Ureter (tissue), 1 donor: ENCODE measurements at places on chromosomes 11 and 22.

DNA sequence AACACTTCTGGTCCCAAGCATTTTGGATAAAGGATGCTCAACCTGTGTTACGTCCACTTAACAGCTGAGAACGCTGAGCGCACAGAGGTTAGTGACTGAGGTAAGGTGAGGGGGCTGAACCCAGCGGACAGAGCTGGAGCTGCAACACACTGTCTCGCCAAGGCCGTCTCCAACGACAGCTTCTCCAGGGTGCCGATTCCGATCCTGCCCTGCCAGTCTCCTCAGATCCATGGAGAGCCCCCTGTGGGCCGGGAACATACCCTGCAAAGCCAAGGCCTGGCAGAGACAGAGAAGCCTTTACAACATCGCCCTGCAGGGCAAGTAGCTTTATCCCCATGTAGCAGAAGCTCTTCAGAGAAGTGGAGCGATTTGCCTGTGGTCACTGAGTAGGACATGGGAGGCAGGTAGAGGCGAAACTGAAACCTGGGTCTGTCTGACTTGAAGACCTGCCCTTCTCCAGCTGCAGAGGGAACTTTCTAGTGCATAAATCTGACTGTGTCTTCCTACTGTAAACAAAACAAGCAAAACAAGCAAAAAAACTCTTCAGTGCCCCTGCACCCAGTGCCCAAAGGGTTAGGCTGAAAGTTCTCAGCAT is 72.8 kb downstream of the SCUBE1 start:
- no peak for DNase-seq

- no peak for DNase-seq
Observed at GRCh38 chr11:111395749-111396148, 16.7 kb upstream of the POU2AF1 start.

- DNase-seq = peak; percentile 82
Observed at GRCh38 chr22:28442264-28442710, 237.4 kb downstream of the TTC28 start.

DNA sequence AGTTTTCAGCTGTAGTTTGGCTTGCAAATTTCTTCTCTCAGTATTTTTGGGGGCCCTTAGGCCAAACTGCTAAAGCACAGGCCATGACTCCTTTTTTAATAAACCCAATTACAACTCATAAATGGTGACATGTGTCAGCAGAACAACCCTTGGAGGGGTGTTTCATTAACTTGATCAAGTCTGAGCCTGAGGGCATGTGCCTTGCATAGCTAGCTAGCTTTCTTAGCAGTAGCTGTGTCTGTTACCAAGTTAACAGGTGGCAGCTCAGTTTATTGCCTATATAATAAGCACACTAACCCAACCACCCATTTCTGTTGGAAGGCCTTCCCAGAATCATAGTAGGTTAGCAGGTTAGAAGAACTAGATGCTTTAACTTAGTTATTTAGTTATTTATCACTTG is 950.3 kb upstream of the CCDC90B start:
- DNase-seq = no peak

- no peak for DNase-seq
Observed at GRCh38 chr11:65279741-65280440, 18.1 kb downstream of the POLA2 start.

DNA sequence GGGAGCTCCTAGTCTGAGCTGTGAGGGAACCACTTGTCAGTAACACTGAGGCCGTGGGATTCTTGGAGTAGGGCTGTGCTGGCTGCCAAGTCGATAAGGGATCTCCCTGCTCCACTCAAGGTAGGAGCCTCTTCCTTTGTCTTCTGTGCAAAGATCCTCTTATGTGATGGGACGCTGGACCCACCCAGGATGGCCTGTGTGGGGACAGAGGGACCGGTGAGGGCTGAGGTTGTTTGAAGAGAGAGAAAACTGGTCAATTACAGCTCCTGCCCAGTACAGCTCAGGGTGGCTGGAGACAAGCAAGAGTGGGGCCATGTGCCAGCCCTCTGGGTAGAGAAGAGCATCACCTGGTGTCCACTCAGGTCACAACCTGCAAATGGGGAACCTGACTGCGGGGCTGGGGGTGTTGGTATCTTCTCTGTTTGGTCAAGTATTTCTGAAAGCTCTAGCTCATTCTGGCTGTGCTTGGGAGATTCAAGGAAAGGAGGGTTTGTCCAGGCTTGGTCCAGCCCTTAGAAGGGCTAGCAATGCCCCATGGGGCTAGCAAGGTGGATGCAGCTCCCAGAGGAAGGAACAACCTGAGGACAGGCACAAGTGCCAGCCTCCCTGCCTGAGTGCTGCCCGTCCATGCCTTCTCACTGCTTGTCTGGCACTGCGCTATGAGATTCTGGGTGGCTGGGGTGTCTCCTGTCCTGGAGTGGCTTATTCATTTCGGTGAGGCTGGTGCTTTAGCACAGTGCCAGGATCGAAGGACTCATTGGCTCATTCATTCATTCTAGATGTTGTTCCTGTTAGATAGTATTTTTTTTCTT is 27.6 kb upstream of the BAIAP2L2 start:
- DNase-seq = no peak

- DNase-seq = peak; percentile 79
Observed at GRCh38 chr22:38230108-38230825, 28.5 kb downstream of the MAFF start.

- no peak for DNase-seq
Observed at GRCh38 chr11:72189455-72190250, 2.3 kb upstream of the FOLR1 start.

DNA sequence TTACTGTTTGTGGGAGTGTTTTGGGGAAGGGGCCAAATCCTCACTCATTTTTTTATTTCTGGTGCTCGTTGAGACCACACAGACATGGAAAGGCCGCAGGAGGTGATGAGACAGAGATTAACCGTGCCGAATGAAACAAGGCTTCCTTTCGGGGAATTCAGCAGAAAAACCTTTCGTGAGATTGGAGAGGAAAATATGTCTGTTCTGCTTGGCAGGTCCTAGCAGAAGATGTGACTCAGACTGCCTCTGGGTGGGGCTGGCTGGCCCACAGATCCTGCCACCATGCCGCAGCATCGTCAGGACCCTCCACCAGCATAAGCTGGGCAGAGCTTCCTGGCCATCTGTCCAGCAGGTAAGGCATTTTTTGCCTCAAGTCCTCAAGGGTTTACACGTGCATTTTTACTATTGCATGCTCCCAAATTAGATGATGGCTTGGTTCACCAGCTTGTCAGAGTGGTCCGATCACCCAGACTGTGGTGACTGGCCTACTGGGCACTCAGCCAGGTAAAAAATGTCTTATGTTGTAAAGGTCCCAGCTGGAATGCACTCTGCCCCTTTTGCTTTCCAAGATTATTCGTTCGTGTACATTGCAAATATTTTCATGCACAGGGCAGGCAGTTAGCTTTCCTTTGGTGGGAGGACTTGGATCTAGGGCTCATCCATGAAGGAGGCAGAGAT is 1.5 kb downstream of the DDB2 start:
- DNase-seq = peak; percentile 75

DNA sequence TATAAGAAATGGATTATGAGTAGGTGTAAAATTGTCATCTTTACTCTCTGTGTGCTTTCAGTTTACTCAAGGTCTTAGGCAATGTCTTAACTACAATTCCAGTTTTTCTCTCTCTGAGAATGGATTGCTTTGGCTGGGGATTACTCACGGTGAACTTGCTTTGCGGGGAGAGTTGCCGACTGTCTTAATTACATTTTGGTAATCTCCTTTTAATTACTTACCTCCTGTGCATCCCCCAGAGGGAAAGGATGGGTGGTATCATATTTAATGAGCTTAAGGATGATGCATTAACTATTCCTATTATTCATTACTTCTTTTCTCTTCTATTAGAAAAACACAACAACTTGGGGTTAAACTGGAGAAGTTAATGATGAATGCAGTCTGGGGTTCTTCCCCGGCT is 159.4 kb downstream of the MPPED1 start:
- DNase-seq = no peak

GRCh38 chr11:67345247-67345919 is 8.0 kb downstream of the POLD4 start:
- DNase-seq = no peak

GRCh38 chr11:87451395-87451794 is 413.7 kb downstream of the TMEM135 start:
- no peak for DNase-seq

DNA sequence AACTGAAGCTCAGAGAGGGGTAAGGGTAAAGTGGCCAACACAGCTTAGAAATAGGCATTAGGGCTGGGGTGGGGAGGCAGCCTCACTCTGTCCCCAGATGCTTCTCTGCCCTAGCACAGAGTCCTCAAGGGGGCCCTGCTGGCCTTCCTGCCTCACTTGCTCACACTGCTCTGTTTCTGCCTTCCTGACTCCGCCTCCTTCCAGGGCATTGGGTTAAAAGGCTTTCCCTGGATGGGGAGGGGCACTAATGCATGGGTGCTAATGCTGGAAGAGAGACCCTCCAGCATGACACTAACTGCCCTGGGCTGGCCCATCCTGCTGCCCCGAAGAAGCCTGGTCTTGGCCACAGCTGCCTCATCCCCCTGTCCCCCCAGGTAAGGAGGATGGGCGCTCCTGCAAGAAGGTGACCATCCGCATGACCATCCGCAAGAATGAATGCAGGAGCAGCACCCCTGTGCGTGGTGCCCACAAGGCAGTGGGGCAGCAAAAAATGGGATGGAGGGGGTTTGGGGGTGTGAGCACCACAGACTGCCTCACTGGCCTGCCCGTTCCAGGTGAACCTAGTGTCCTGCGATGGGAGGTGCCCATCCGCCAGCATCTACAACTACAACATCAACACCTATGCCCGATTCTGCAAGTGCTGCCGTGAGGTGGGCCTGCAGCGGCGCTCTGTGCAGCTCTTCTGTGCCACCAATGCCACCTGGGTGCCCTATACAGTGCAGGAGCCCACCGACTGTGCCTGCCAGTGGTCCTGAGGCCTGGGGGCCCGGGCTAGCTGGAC is 74.0 kb upstream of the MYOD1 start:
- DNase-seq = no peak

GRCh38 chr11:33227578-33228261 is 29.5 kb upstream of the HIPK3 start:
- DNase-seq = no peak

DNA sequence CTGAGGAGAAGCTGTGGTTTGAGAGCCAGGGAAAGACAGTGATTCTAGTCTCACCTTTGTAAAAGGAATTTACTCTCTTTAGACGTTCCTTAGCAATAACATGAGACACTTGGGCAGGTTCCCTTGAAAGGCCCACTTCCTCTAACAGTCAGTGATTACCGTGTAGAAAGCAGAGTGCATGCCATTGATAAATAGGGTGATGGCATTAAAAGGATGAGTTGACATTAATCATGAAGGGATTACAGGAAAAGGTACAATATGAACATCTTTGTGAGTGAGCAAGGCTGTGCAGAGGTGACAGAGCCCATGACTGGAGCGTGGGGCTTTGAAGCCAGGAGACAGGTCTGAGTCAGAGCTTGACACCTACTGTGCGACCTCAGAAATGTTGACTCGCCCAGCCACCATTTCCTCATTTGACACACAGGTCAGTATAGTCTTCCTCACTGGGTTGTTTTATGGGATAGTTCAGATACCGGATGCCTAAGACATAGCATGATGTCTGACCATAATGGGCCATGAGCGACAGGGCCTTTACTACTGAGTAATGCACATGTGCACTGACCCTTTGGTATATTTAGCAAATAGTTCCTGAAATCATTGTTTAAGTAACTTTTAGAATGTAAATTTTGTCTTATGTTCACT is 341.7 kb upstream of the MTNR1B start:
- DNase-seq = no peak

DNA sequence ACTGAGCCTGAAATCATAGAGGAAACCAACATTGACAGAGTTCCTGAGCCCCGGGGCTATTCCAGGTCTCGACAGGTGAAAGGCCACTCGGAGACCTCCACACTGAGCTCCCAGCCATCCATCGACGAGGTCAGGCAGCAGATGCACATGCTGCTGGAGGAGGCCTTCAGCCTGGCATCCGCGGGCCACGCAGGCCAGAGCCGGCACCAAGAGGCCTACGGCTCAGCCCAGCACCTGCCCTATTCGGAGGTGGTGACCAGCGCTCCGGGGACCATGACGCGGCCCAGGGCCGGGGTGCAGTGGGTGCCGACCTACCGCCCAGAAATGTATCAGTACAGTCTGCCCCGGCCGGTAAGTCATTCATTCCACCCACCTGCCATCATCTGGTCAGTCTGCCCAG is 54.9 kb downstream of the C11orf91 start:
- no peak for DNase-seq

DNA sequence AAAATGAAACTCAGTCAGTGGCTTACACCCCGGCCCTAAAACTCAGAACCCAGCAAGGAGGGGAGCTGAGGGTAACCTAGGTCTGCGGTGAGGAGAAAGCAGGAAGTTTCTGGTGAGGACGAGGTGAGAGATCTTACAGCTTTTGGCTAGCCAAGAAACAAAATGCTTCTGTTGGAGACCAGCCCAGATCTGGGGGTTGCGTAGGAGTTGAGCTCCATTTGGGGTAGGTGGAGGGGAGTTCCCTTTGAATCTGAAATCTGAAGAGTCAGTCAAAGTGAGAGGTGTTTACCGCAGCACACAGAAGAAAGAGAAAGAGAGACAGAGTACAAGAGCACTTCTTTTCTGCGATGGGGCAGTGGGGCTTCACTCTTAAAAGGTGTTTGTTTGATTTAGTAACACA is 29.6 kb downstream of the EHF start:
- DNase-seq = no peak

DNA sequence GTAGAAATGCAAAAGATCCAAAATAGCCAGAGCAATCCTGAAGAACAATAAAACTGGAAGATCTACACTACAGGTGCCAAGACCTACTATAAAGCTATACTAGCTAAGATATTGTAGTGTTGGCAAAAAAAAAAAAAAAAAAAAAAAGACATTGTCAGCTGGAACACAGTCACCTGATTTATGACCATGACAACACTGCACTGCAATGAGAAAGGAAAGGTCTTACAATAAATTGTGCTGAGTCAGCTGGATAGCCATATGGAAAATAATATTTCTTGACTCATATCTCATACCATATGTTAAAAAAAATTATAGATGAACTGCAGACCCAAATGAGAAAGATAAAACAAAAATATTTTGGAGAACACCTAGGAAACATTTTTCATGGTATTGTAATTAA is 3.1 kb upstream of the PANX3 start:
- DNase-seq = no peak

DNA sequence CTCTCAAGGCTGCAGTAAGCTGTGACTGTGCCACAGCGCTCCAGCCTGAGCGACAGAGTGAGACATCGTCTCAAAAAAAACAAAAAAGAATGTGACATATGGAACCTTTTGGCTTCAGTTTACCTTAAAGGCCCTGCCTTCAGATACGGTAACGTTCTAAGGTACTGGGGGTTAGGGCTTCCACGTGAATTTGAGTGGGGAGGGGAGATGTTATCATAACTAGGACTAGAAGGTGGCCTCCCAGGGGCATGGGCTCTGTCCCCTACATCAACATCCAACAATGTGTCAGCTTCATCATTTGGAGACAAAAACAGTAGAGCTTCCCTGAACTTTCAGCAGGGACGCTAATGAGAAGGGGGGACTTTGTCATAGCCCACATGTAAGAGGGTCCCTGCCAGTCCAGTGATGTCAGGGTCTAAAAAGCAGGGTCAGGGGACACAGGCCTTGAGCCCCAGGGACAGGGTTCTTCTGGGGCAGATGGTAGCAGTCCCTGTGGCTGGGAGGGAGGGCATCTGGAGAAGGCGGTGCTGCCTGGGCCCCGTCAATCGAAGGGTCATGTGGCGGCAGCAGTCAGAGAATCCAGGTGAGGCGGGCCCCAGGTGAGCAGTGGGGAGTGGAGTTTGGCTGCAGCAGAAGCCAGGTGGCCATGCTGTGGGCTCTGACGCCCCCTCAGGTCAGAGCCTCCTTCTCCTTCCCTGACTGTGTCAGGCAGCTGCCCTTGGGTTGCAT is 79.8 kb downstream of the BCR start:
- no peak for DNase-seq
